NCI-H446 treated with DMSO at 0.1 percent for 48 hours (cell line): ENCODE measurements at places on chromosomes 5 and 9.

DNA sequence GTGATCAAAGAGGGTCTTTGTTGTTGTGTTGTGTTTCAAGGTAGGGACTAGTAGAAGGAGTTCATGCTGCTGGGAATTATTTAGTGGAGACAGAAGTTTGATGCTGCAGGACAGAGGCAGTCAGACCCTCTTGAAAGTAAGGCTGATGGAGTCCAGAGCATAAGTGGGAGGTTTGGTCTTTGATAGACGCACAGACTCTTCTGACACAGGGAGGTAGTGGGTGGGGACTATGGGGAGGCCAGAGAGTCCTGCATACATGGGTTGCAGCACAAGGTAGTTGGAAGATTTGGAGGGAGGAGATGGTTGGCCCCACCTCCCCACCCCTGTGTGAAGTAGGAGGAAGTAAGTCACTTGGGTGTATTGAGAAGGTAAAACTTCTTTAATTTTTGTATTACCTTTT is 2.4 kb upstream of the CCDC112 start:
- DNase-seq, result no peak

GRCh38 chr5:62732677-62733121 is 154.1 kb downstream of the LRRC70 start:
- no peak for DNase-seq

DNA sequence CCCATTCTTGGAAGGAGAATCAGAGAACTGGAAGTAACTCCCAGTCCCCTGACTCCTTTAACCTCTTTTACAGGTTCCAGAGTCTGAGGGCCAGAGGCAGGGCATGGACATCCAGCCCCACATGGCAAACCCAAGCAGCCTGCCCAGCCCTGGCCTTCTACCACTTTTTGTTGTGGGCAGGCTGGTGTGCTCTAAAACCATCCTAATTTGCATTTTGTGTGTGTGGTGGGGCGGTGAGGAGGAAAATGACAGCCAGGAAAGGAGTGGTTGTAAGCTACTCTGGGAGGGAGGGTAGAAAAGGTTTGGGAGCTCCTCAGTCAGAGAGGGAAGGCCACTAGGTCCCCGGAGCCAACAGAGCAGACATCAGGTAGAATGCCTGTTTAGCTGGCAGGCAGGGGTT is 90.6 kb downstream of the PSD2 start:
- no peak for DNase-seq

DNA sequence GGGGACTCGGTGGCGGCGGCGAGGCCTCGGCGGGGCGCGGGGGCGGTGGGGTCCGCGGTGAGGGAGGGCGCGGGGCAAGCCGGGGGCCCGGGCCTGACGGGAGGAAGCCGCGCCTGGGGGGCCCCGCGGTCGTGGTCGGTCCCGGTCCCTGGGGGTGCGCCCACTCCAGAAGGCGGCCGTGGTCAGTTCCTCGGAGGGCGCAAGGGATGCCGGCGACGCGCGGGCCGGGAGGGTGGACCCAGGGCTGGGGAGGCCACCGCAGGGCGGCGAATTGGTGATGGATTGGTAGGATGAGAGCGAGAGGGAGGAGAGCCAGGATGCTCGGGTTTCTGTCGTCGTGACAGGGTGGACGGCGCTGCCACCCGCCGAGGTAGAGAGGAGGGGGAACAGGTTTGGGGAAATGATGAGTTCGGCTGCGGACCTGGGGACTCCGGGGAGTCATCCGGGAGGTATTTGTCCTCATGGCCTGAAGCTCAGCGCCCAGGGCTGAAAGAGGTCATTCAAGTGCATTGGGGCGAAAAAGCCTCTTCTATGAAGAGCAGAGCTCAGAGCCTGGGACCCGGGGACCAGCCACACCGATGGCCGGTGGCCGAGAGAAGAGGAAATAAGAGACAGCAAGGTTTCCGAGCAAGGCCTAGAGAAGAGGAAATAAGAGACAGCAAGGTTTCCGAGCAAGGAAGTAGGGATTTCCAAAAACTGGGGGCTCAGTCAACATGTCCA is 557 bp downstream of the GNG10 start:
- no peak for DNase-seq
